Adrenal gland (tissue), 19 donors: ENCODE measurements at places on chromosomes 7 and 10.
A peak's percentile ranks its signal among the peaks of the same experiment; 100 is the strongest.

GRCh38 chr10:32882076-32882475 is 76.0 kb downstream of the ITGB1 start:
- DNase-seq, result no peak

DNA sequence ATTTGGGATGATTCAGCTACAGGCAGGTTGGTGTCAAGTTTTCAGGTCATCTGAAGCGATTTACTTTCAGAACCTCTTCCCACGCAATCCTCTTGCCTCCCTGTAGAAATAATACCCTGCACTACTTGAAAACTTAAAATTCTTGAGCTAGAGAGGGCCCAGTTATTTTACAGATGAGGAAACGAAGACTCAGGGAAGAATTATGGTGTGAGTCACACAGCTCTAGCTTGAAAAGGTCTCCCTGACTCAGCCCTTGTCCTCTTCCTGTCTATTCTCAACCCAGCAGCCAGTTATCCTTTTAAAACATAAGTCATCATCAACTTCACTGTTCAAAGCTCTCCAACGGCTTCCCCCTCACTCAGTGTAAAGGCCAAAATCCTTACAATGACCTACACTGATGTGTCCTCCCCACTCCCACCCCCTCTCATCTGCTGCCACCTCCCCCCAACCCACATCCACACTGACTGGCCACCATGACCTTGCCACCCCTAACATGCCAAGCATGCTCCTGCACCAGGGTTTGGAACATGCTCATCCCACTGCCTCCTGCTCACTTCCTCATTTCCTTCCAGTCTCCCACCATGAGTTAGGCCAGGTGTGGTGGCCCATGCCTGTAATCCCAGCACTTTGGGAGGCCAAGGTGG is 3.4 kb downstream of the DNMBP start:
- peak; percentile 40 for DNase-seq

GRCh38 chr7:129989466-129989865 is 36.7 kb upstream of the UBE2H start:
- DNase-seq, result no peak

DNA sequence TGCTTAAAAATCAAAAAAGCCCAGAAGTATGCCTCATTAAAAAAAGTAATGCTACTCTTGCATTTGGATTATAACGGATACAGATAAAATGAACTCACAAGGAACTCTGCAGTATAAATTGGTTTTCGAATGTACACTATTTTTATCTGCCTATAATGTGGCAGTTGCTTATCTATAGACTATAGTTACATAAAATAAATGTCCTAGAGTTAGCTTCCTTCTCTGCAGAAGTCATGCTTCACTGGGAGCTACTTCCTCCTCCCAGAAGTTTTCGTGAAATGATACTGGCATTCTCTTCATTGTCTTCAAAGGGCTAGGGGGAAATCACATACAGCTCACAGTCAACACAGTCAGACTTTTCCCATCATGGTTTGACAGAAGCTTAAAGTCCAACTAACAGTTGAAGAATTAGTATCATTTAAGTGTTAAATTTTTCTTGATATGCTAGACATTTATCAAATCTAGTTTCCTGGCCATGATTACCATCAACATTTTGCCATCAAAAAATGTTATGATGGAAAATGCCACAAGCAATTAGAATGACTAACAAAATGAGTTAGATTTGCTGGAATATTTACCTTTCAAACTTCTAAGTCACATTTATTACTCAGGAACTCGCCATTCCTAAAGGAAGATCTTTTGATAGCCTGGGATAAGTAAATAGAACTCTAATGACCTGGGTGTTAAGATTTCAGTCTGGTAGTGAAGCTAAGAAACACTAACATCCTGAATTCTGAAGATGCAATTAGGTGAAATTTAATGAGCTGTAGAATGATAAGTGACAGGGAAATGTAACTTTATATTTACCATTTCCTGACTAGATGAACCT is 87.3 kb upstream of the TRIL start:
- no peak for DNase-seq

DNA sequence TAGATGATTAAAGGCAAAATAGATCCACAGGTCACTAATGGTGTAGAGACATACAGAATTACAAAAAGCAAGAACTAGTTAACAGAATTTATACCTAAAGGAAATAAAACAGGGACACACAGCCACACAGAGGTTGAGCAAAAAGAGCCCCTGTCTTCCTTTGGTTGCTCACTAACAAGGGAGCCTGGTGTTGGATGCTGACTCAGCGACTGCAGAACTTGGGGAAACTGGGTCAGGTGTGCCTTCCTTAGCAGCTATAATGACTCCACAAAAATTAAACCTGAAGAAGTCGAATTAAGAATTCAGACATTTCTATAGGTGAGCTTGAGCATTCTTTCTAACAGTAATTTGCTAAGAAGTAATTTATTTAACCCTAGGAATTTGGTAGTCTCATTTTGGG is 15.0 kb downstream of the POM121L12 start:
- no peak for DNase-seq

DNA sequence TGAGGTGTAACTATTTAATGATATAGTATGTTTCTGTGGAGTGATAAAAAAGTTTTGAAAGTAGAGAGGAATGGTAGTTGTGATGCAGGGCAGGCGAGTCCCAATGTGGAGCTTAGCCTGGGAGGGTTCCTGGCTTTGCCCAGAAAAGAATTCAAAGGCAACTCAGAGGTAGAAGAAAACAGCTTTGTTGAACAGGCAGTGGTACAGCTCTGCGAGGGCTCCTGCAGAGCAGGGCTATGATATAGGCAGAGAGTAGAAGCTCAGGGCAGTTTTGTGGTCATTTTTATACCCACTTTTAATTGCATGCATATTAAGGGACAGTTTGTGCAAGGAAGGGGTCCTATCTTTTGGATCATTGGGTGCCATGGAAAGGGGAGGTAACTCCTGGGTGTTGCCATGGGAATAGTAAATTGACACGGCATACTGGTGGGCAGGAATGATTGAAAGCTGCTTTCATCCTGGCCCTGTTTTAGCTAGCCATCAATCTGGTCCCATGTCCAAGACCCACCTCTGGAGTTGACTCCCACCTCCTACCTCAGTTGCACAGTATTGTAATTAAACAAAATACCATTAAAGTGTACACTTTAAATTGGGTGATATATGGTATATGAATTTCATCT is 12.4 kb downstream of the CYP2C8 start:
- DNase-seq, result no peak

- no peak for DNase-seq
These were observed 29.3 kb upstream of the TTYH3 start for GRCh38 chr7:2602406-2603043.

GRCh38 chr7:84985073-84985784 is 201.6 kb downstream of the SEMA3D start:
- no peak for DNase-seq

DNA sequence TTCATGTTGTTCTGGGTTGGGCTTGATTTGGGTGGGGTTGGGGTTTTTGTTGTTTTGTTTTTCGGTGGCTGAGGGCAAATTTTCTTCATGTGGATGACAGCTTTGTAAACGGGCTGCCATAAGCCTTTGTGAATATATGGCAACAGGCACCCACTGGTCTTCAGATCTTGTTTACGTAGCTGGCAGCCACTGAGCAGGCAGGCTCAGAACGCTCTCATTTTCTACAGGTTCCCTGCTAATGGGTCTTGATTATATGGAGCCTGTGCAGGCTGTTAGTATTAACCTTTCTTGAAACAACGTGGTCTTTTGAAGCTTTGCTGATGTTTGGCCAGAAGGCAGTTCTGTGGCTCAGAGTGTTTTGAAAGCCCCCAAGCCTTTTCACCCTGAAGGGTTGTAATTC is 199.7 kb downstream of the TNS3 start:
- DNase-seq, result no peak

GRCh38 chr7:158107806-158108205 is 479.8 kb downstream of the PTPRN2 start:
- no peak for DNase-seq

DNA sequence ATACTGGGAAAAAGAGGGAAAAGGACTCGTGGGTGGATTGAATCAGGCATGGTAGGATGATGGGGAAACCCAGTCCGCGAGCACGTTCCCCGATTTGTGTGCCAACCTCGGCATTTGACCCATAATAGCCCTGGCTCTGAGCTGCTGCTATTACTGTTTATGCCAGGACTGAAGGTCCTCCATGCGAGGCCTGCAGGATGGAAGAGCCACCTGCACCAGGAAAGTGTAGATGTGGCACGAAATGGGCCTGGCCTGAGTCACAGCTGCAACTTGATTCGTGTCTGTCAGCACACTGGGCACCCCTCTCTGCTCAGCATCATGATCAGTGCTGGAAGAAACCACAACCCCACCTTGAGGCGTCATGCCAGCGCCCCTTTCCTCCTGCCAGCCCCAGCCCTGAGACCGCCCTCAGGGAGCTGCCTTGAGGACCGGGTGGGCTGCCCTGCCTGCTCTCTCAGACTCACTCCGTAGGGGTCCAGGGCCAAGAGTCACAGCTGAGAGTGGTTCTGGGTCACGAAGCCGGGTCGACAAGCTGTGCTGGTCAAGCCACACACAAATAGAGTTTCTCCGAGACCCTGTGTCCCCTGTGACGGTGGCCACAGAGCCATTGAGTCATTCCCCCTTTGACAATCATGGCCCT is 74.4 kb downstream of the CHST15 start:
- DNase-seq, result no peak

DNA sequence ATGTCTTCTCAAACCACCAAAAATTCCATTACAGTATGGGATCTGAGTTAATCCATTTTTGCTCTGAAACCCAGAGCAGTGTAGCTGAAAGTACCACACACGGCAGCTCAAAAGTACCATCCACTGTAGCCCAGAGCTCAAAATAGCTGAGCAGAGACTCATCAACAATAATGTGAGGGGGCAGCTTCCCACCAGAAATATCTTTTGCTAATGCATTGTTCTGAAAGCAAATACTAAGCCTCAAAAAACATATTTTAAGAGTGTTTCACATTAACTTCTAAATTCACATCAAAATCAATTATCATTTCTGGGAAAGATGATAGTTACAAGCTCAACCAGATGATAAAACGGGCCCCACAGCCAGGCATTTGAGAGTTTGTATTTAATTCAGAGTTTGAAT is 73.7 kb downstream of the ABLIM1 start:
- DNase-seq, result no peak

GRCh38 chr10:20142311-20142710 is 326.1 kb downstream of the PLXDC2 start:
- no peak for DNase-seq

DNA sequence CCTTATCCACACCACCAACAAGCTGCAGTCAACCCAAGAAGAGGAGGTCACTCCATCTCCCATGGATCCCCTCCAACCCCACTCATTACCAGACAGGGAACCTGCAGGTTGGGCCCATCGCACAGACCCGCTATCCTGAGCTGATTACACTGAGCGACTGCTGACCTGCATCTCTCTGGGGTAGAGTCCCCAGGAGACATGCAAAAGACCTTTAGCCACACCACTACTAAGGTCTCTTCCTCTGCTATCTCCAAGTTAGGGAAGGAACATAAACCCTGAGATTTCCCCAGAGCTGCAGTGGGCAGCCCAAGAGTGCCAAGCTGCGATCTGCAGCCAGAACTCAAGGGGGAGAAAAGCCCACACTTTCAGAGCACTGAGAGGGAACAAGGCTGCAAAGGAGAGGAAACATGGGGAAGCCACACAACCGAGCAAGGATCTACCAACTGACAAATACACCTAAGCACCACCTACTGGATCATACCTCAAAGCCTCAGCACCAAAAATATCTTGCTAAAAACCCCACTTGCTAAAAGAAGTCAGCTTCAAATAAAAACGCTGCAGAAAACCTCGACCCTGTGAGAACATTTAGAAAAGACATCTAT is 298.2 kb downstream of the SORCS1 start:
- no peak for DNase-seq

DNA sequence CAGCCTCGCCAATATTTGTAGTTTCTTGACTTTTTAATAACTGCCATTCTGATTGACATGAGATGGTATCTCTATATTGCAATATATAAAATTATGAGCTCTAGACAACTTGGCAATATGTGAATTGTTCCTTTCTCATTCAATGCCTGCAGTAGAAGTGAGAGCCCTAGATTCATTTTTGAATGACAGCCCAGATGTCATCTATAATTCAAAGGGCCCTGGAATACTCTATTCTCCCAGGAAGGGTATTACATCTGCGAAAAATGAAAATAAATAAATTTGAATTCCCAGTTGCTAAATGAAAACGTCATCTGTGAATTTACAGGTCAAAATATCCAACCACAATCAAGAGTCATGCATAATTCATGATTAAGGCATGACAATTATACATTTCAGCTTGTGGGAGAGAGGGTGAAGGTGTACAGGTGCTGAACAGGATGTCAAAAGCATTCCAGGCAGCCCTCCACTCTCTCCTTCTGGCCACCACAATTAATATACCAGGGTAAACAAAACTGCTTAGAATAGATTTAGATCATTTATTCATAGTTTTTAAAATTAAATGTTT is 1147.3 kb downstream of the XPNPEP1 start:
- DNase-seq, result no peak

- no peak for DNase-seq
These were observed 293.2 kb upstream of the SEMA3D start for GRCh38 chr7:85479918-85480643.

- no peak for DNase-seq
These were observed 164.0 kb upstream of the NRP1 start for GRCh38 chr10:33498391-33498891.

DNA sequence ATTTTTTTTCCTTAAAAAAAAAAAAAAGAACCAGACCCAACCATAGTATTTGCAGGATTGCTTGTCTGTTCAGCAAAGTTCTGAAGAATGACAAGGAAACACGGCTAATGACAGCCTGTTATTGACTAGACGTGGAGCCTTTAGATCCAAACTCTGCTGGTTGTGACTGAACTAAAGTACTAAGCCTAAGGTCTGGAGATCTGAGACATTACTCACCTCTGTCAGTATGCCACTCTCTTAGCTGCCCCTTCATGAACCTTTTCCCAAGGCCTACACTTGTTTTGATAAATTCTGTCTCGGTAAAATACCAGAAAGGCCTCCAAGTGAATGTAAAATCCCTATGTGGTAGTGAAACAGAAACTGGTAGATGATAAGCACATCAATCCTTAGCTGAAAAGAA is 101.0 kb downstream of the CABCOCO1 start:
- no peak for DNase-seq

GRCh38 chr10:105585753-105586152 is 944.7 kb downstream of the SORCS3 start:
- no peak for DNase-seq

- DNase-seq, result no peak
These were observed 181.8 kb upstream of the FERD3L start for GRCh38 chr7:19327018-19327417.

- DNase-seq, result no peak
These were observed 156.2 kb upstream of the GALNT17 start for GRCh38 chr7:70975754-70976153.

DNA sequence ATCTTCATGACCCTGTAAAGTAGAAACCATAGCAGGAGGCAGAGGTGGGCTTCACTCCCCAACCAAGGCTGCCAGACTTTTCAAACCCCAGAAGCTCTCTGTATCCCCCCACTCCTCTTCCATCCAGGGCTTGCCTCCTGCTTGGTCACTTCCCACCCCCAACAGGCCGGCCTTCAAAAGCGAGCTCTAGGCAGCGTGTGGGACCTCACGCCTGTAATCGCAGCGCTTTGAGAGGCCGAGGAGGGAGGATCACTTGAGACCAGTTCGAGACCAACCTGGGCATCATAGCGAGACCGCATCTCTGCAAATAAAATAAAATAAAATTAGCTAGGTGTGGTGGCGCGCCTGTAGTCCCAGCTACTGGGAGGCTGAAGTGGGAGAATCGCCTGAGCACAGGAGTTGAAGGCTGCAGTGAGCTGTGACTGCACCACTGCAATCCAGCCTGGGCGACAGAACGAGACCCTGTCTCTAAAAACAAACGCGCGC is 743 bp upstream of the POR start:
- DNase-seq, result peak; percentile 66

GRCh38 chr7:151541709-151542499 is 22.2 kb upstream of the RHEB start:
- no peak for DNase-seq

- no peak for DNase-seq
These were observed 32.2 kb downstream of the PLXDC2 start for GRCh38 chr10:19848226-19848985.
